Daoy (cell line): ENCODE measurements at places on chromosomes 1 and 21. TPM values are rescaled to one million over a fixed set of nuclear protein-coding genes. Genes with fewer than 3 reads are reported as not detected.

ISG15 gene
- total RNA-seq = 219 and 238 TPM in 2 replicates

KRTAP19-1 gene
- total RNA-seq = not detected in 2 replicates

CYP4B1 gene
- total RNA-seq = not detected in 2 replicates

CYP4X1 gene
- 0.77 and 1.0 TPM in 2 replicates for total RNA-seq

LCA5L gene
- 0.91 and 6.0 TPM in 2 replicates for total RNA-seq

ZNF697 gene
- 16.6 and 18.1 TPM in 2 replicates for total RNA-seq

VANGL1 gene
- total RNA-seq = 20.2 and 21.8 TPM in 2 replicates

PYHIN1 gene
- total RNA-seq = not detected in 2 replicates

TTC24 gene
- not detected in 2 replicates for total RNA-seq

CLDN17 gene
- not detected in 2 replicates for total RNA-seq

CLCNKB gene
- total RNA-seq = 0.11 and 0.33 TPM in 2 replicates

CA14 gene
- total RNA-seq = not detected in 2 replicates

TMEM269 gene
- total RNA-seq = 0.03 TPM in 1 of 2 replicates, not detected in the other

ABCG1 gene
- total RNA-seq = 0.51 TPM in 2 replicates

GPR3 gene
- 0.80 and 2.0 TPM in 2 replicates for total RNA-seq

NSL1 gene
- 61.3 and 79.2 TPM in 2 replicates for total RNA-seq

RAP1GAP gene
- total RNA-seq = 0.39 and 0.80 TPM in 2 replicates

DDAH1 gene
- 56.3 and 63.0 TPM in 2 replicates for total RNA-seq

EIF4G3 gene
- 31.3 and 33.9 TPM in 2 replicates for total RNA-seq

CSF1 gene
- total RNA-seq = 12.9 and 23.2 TPM in 2 replicates

GBP5 gene
- total RNA-seq = 2.9 and 3.4 TPM in 2 replicates

FCRL6 gene
- not detected in 2 replicates for total RNA-seq

SLC45A1 gene
- total RNA-seq = 0.06 and 0.34 TPM in 2 replicates

ROR1 gene
- total RNA-seq = 13.2 and 17.4 TPM in 2 replicates

MFAP2 gene
- total RNA-seq = 150 and 213 TPM in 2 replicates

PIGC gene
- 23.4 and 25.3 TPM in 2 replicates for total RNA-seq

ATP1A4 gene
- total RNA-seq = not detected in 2 replicates

GPR137B gene
- 4.6 and 12.2 TPM in 2 replicates for total RNA-seq

WDR64 gene
- total RNA-seq = not detected in 2 replicates

AMIGO1 gene
- total RNA-seq = 3.2 and 3.7 TPM in 2 replicates

IL24 gene
- 0.11 TPM in 1 of 2 replicates, not detected in the other for total RNA-seq

NPHS2 gene
- total RNA-seq = not detected in 2 replicates

OTUD3 gene
- total RNA-seq = 4.7 and 5.0 TPM in 2 replicates

IGFN1 gene
- 0.51 and 0.54 TPM in 2 replicates for total RNA-seq

RAB3B gene
- total RNA-seq = 2.2 and 2.7 TPM in 2 replicates

DNALI1 gene
- 3.8 and 9.3 TPM in 2 replicates for total RNA-seq

MYBPHL gene
- total RNA-seq = not detected in 2 replicates

TRIM17 gene
- total RNA-seq = not detected in 2 replicates

ZDHHC18 gene
- 10.7 and 13.9 TPM in 2 replicates for total RNA-seq

LSM10 gene
- total RNA-seq = 5.1 and 10.3 TPM in 2 replicates

SH3D21 gene
- total RNA-seq = 0.89 and 1.1 TPM in 2 replicates

LEMD1 gene
- total RNA-seq = 0.74 TPM in 1 of 2 replicates, not detected in the other

TRMT1L gene
- 16.1 and 37.1 TPM in 2 replicates for total RNA-seq

RNF207 gene
- 6.2 and 11.7 TPM in 2 replicates for total RNA-seq
